ENCODE measurements at places on chromosomes 4 and X.

GRCh38 chrX:66200050-66200664 is 36.1 kb downstream of the HEPH start:
- H3K4me3 ChIP-seq = no peak overlapping the region
- no peaks in the 10 kb centered on the region for H3K36me3 ChIP-seq
- H3K4me1 ChIP-seq = no peaks in the 10 kb centered on the region
- no peaks in the 10 kb centered on the region for H3K27me3 ChIP-seq

DNA sequence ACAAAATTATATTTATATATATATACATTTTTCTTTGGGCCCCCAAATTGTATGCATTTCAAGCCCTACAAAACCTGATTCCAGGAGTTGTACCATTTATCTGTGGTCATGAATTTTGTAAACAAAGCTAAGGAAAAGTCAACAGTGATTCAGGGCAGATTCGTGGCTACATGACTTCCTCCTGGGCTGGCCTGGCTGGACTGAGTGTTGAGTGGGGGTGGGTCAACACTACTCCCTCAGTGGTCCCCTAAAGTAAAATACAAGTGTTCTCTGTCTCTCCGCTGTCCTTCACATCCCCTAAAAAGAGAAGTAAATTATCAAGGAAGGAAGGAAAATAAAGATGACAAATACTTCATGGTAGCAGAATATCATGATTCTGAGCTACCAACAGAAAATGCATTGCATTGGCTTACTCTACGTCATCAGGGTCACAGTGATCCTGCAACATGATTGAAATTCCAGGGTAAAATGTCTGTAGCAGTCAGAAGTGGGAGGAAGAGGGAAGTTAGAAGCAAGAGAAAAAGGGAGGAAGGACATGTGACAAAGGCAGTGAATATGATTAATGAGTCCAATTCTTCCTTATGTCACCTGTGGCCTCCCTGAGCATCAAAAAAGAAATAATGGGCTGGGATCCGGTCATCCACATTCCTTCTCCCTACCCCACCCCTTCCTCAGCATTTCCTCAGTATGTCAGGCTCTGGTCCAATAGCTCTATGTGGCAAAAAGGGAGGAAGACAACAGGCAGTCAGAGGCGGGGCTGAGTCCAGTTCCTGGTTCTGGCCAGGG is 42.4 kb upstream of the MYOZ2 start:
- no peaks in the 10 kb centered on the region for H3K36me3 ChIP-seq
- H3K27me3 ChIP-seq = no peaks in the 10 kb centered on the region
- no peak for DNase-seq
- H3K27ac ChIP-seq = no peak overlapping the region
- no peak overlapping the region for H3K4me3 ChIP-seq
- H3K4me1 ChIP-seq = no peaks in the 10 kb centered on the region

- peaks cover 7% of the 10 kb centered on the region for H3K4me1 ChIP-seq
- H3K27me3 ChIP-seq = peaks cover 4% of the 10 kb centered on the region
- H3K36me3 ChIP-seq = no peaks in the 10 kb centered on the region
- no peak overlapping the region for H3K27ac ChIP-seq
- DNase-seq = no peak
- H3K4me3 ChIP-seq = no peak overlapping the region
Measured at GRCh38 chr4:25915353-25915705, 1.3 kb downstream of the SMIM20 start.

GRCh38 chr4:99033956-99034355 is 38.4 kb downstream of the METAP1 start:
- H3K4me3 ChIP-seq = no peak overlapping the region
- DNase-seq = no peak
- no peak overlapping the region for H3K27ac ChIP-seq
- no peaks in the 10 kb centered on the region for H3K4me1 ChIP-seq
- H3K27me3 ChIP-seq = no peaks in the 10 kb centered on the region

DNA sequence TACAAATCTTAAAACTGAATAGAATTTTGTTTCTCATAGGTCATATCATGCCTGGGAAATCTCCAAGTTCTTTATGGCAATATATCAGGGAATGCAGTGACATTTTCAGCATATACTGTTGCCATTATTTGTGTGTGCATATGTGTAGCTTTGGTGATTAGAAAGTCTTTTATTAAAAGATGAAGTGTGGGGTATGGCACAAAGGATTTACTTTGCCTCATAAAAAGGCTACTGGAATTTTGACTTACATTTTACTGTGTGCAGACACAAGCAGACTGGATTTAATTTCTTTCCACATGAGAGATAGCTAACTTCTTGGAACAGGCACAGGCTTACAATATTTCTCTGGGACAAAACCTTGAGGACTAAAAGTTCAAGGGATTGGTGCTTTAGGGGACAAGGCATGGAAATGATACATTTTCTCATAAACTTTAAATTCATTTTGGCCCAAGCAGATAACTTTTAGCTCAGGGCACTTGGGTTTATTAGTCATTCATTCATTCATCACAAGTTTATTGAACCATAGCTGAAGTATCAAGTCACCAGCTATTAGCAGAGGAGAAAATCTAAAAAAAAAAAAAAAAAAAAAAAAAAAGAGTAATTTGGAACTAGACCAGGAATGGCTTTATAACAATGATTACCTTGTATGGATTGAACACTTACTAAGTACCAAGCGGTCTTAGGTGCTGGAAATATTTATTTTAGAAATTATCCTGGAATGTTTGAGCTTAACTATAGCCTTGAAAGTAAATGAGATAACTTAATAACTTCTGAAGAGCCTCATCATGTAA is 191.5 kb downstream of the SLIT2 start:
- DNase-seq = no peak
- H3K27me3 ChIP-seq = no peaks in the 10 kb centered on the region
- no peak overlapping the region for H3K27ac ChIP-seq
- no peaks in the 10 kb centered on the region for H3K4me1 ChIP-seq

- H3K36me3 ChIP-seq = no peaks in the 10 kb centered on the region
- H3K4me3 ChIP-seq = no peak overlapping the region
- DNase-seq = no peak
- no peak overlapping the region for H3K27ac ChIP-seq
- peaks cover 13% of the 10 kb centered on the region for H3K4me1 ChIP-seq
Measured at GRCh38 chr4:7654550-7655445, 220.1 kb upstream of the PSAPL1 start.

DNA sequence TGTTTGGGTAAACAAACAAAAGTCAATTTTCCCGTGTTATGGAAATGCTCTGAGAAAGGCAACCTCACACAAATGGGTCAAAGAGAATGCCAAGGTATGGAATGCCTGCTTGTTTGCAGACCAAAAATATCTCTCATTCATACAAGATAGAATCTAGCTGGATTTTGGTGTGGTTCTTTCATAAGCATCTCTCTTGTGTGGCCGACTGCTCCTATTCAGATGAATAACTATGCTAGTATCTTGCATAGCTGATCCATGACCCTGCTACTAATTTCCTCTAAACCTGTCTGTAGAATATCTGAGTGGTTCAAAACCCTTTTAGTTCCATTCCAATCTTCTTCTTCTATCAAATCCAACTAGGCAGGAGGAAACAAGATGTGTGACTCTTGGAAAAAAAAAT is 28.2 kb upstream of the SORBS2 start:
- no peak for DNase-seq
- H3K27ac ChIP-seq = peak overlapping the region; percentile 56
- H3K4me1 ChIP-seq = peaks cover 32% of the 10 kb centered on the region
- no peak overlapping the region for H3K4me3 ChIP-seq
- no peaks in the 10 kb centered on the region for H3K27me3 ChIP-seq
- H3K36me3 ChIP-seq = no peaks in the 10 kb centered on the region

DNA sequence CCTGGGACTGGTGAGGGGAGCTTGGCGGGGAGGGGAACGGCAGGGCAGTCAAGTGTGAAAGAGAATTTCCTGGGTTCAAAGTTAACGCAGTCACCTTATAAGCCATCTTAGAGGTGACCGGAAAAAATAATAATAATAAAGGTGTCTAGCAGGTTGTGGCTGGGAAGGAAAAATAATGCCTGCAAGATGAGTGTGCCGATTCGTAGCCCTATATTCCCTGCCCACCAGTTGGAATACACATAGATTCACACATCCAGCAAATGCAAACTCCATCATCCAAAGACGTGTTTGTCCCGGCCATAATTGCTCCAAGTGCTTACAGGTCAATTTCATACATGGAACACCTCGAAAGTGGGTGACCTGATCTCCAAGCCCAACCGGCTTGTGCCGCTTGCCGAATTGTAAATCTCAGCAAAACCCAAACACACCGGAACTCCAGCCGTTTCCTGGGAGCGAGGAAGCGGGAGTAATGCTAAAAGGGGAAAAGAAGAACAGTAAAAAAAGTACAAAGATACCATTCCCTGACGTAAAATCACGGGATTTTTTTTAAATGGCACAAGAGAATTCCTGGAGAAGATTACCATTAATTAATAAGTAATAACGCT is 1.3 kb upstream of the FAT1 start:
- H3K4me3 ChIP-seq = peak overlapping the region; percentile 99
- H3K36me3 ChIP-seq = no peaks in the 10 kb centered on the region

- H3K36me3 ChIP-seq = no peaks in the 10 kb centered on the region
- no peak for DNase-seq
- H3K27me3 ChIP-seq = no peaks in the 10 kb centered on the region
- H3K27ac ChIP-seq = no peak overlapping the region
Measured at GRCh38 chrX:69192603-69193002, 27.4 kb upstream of the PJA1 start.

DNA sequence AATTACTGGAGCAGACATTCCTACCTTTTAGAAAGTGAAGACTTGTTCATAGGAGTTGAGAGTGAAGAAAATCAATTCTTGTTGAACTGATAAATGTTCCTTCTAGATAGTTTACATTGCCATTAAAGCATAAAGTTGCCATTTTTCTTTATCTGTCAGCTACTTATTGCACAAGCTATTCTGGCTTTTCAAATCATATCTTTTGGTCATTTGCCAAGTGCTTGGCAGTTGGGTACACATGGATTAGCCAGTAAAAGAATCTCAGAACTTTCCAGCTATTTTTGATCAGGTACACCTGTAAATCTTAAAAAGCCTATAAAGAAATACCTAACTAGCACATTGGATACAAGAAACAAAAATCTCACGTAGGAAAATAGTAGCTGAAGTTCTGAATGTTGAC is 56.4 kb upstream of the PNPLA4 start:
- no peaks in the 10 kb centered on the region for H3K4me1 ChIP-seq
- H3K27me3 ChIP-seq = no peaks in the 10 kb centered on the region
- no peak overlapping the region for H3K27ac ChIP-seq
- no peaks in the 10 kb centered on the region for H3K36me3 ChIP-seq

GRCh38 chrX:149198980-149199732 is 305.9 kb downstream of the IDS start:
- no peaks in the 10 kb centered on the region for H3K4me1 ChIP-seq
- H3K27me3 ChIP-seq = no peaks in the 10 kb centered on the region
- no peak for DNase-seq
- no peaks in the 10 kb centered on the region for H3K36me3 ChIP-seq

DNA sequence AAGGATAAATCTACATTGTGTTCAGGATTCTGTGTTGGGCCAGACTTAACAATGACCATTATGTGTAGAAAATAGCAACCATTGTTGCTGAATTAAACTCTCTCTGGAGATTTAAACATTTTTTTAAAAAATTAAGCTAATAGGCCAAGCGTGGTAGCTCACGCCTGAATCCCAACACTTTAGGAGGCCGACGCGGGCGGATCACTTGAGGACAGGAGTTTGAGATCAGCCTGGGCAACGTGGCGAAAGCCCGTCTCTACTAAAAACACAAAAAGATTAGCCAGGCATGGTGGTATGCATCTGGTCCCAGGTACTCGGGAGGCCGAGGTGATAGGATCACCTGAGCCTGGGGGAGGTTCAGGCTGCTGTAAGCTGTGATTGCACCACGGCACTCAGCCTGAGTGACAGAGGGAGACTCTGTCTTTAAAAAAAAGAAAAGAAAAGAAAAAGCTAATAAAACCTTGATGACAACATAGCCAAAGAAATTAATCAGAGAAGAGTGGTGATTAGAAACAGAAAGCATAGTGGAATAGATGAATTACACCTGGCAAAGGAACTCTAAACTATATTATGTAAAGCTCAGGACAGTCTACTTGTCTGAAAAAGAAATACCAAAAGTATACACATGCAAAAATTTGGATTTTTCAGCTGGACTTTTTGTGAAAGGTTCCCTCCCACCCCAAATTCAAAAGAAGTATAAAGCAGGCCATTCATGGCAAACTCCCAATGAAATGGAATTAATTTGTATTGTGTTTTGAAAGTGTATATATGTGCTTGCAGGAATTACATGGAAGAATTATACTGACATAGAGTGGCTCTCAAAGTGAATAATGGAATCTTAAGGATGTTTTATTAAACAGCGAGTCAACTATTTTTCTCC is 21.9 kb downstream of the PLS3 start:
- no peak for DNase-seq
- no peaks in the 10 kb centered on the region for H3K4me1 ChIP-seq
- H3K4me3 ChIP-seq = no peak overlapping the region
- no peaks in the 10 kb centered on the region for H3K36me3 ChIP-seq
- no peak overlapping the region for H3K27ac ChIP-seq
- H3K27me3 ChIP-seq = no peaks in the 10 kb centered on the region

- H3K36me3 ChIP-seq = no peaks in the 10 kb centered on the region
- no peak overlapping the region for H3K4me3 ChIP-seq
- H3K27ac ChIP-seq = no peak overlapping the region
Measured at GRCh38 chr4:41880022-41880837, 55.0 kb upstream of the TMEM33 start.

DNA sequence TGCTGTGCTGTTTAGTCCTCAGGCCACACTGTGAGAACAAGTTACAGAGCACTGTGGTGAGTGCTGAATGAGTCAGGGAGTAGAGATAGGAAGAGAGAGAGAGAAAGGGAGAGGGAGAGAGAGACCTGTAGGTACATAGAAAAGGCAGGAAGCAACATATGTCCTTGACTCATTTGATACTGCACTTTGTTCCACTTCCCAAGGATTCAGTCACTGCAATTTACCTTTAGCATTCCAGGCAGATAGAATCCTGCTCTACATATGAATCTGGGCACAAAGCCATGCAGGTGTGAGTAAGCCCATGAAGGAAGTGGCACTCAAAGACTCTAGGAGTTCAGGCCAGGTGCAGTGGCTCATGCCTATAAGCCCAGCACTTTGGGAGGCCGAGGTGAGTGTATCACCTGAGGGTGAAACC is 1.0 kb upstream of the DAPP1 start:
- H3K27ac ChIP-seq = no peak overlapping the region
- 0 out of 2 replicates have a peak, but pooled peaks cover 1% of the 10 kb centered on the region for H3K4me1 ChIP-seq
- no peaks in the 10 kb centered on the region for H3K36me3 ChIP-seq
- DNase-seq = no peak
- no peak overlapping the region for H3K4me3 ChIP-seq
- H3K27me3 ChIP-seq = no peaks in the 10 kb centered on the region

- H3K27me3 ChIP-seq = no peaks in the 10 kb centered on the region
- no peaks in the 10 kb centered on the region for H3K36me3 ChIP-seq
- peak overlapping the region; percentile 55 for H3K4me3 ChIP-seq
- DNase-seq = no peak
- H3K27ac ChIP-seq = no peak overlapping the region
Measured at GRCh38 chr4:1579001-1579900, 104.9 kb downstream of the FAM53A start.

Data from H1 (cell line).